Foreskin fibroblast (primary cell): ENCODE measurements at places on chromosomes 12 and 14.

DNA sequence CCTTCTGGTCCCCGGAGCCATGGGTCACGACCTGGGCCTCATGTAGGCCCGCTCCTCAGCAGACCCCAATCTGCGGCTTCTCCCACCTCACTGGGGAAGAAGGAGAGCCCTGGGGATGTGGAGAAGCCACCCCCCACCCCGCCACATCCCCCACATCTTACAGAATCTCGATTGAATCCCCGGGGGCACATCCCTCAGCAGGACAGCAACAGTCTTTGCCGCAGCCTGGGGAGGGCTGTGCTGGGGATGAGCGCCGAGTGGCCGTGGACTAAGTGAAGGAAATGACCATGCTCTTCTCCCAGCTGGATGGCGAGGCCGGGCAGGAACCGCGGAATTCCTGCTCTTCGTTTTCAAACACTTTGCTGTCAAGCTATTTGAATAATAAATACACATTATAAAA lies 169.0 kb upstream of the RTL1 start:
- DNase-seq: no peak

DNA sequence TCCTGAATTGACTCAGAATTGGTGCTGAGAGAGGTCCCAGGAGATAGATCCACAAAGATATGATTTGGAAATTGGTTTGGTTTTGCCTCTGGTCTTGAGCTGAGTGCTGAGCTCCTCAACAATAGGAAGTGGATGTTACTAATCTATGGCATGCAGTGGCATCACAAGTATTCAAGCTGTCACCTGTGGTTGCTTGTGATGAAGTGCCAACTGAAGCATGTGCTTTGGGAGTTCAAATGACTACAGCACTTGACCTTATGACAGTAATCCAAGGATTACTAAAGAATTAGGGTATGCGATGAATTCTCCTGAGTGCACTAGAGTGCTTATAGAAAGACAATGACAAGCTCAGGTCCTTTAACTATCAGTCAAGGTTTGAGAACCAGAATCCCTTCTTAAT lies 406.2 kb downstream of the NOVA1 start:
- DNase-seq: no peak

DNA sequence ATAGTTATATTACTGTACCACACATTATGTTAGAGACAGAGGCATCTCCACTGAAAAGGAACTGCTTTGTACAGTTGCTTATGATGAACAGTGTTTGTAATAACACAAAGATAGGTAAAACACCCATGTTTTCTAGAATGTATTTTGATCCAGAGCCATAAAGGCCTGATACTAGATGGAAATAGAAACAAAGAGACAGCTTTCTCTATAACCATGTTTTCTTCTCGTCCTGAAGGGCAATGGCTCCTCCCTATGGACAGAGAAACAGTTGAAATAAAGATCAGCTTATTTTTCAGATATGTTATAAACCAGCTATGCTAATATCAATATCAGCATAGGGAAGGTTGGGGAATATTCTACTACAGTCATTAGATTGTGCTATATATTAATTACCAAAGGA lies 109.2 kb downstream of the ATXN7L3B start:
- DNase-seq: no peak

- DNase-seq: no peak
Measured at GRCh38 chr12:57444744-57445143, 10.2 kb downstream of the INHBC start.

GRCh38 chr14:105485739-105486162 lies 935 bp upstream of the CRIP1 start:
- no peak for DNase-seq

GRCh38 chr12:53214687-53215455 lies 7.8 kb upstream of the ITGB7 start:
- no peak for DNase-seq
